ENCODE measurements at places on chromosomes 3 and 15. TPM values are rescaled to one million over a fixed set of nuclear protein-coding genes. Genes with fewer than 3 reads are reported as not detected.

The CYP1A1 gene
- total RNA-seq, result 0.32 TPM

The MCTP2 gene
- 4.1 TPM for total RNA-seq

The PRR20G gene
- total RNA-seq, result not detected

The GPR15 gene
- total RNA-seq, result not detected

The ECT2 gene
- total RNA-seq, result 11.2 TPM

The CALML4 gene
- 2.7 TPM for total RNA-seq

The DAPK2 gene
- 1.2 TPM for total RNA-seq

The PRRT3 gene
- total RNA-seq, result 1.9 TPM

The SLC12A1 gene
- total RNA-seq, result not detected
